ENCODE measurements at places on chromosomes 5 and 9.

DNA sequence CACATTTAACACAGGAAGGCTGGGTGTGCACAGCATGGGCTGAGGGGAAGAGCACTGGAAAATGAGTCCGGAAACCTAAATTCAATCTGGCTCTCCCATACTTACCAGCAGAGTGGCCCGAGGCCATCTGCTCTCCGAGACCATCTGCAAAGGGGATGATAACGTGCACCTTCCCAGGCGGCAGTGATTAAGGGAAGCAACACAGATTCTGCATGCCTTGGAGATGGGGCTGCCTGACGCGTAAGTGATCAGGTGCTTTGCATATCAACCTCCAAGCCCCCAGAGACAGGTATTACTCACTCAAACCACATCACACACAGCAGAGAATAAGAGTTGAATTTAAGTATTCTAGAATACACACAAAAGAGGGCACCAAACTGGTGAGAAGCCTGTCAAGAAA, 9.1 kb downstream of the EPB41L4B start:
- H3K36me3 ChIP-seq, result no peaks in the 10 kb centered on the region
- no peak overlapping the region for H3K27ac ChIP-seq
- DNase-seq, result no peak

DNA sequence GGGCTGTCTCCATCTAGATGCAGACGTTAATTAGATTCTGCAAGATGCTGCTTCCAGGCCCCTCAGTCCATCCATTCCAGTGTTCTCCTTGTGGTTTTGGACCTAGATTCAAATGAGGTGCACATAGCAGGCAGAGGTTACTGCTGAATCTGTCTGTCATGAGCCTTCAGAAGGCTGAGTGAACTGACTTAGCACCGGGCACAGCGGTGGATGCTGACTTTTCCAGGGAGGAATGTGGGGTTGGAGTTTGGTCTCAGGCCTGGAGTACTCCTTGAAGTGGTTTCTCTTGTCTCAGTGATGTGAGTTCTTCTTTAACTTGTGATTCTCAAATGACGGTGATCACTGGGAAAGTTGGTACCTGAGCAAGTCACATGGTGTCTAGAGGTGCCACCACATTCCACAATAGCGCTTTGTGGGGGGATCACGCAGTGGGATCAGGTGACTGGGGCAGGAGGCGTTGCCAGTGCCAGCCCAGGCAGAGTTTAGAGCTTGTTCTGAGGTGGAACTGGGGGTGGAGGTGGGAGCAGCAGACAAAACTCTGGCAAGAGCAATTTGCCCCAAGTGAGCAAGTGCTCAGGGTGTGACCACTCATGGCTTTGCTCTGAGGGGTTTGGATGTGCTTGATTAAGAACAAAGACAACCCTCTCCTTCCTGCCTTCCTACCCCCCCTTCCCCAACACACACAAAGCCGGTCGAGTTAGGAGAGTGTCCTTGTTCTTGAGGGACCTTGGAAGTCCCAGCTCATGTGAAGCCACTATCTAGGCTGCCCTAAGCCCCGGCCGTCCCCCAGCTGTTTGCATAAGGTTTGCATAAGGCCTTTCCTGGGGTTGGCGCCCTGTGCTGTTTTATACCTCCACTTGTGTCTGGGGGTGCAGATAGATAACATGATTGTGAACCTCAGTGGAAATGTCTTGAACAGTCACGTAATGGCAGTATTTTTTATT, 25.1 kb downstream of the JADE2 start:
- peaks cover 3% of the 10 kb centered on the region for H3K4me1 ChIP-seq
- DNase-seq, result no peak
- no peak overlapping the region for H3K27ac ChIP-seq
- H3K36me3 ChIP-seq, result peaks cover 4% of the 10 kb centered on the region
- no peak overlapping the region for H3K4me3 ChIP-seq

DNA sequence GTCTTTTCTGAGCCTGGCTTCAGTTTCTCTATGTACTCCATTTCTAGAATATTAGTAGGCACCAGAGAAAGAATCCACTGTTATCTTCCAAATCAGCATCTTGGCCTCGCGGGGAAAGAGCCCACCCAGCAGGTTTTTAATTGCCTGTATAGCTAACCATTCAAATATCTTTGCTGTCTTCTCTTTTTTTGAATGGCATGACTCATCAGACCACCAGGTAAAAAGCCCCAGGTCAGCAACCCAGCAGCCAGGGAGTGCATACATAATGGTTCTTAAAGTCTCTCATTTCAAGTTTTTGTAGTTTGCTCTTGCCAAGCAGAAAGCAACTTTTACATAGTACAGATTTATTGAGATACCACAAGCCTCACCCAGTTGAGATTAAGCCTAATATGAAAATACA, 50.7 kb downstream of the TMEM167A start:
- no peak for DNase-seq
- H3K36me3 ChIP-seq, result no peaks in the 10 kb centered on the region
- H3K27me3 ChIP-seq, result no peaks in the 10 kb centered on the region
- H3K27ac ChIP-seq, result no peak overlapping the region
- no peaks in the 10 kb centered on the region for H3K4me1 ChIP-seq

GRCh38 chr5:134437340-134437846, 25.7 kb upstream of the CDKN2AIPNL start:
- H3K4me3 ChIP-seq, result no peak overlapping the region
- no peaks in the 10 kb centered on the region for H3K36me3 ChIP-seq
- H3K27ac ChIP-seq, result peak overlapping the region; percentile 46

DNA sequence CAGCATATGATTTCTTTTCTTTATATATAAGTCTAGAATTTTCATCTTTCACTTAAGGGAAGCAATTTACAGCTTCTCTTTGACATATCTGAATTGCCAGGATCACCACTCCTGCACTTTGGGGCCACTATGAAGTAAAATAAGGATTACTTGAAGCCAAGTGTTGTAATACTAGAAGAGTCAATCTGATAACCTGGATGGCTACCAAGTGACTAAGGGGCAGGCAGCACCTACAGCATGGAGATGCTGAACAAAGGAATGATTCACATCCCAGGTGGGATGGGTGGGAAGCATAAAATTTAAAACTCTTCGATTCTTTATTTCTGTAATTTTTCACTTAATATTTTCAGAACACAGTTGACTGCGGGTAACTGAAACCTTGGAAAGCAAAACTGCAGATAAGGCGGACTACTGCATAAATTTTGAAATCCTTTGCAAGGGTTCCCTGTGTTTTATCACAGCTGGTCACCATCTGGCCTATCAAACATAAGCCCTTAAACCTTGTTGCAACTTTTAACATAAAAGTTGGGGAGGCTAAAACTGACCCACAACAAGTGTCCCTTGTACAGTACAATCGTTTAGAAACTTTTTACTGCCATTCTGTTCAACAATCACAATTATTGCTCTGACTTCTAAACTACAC, 31.2 kb downstream of the NR3C1 start:
- H3K36me3 ChIP-seq, result peaks cover 2% of the 10 kb centered on the region
- DNase-seq, result no peak
- H3K4me1 ChIP-seq, result peaks cover 18% of the 10 kb centered on the region
- no peak overlapping the region for H3K4me3 ChIP-seq

GRCh38 chr9:74414325-74414724, 82.8 kb upstream of the RORB start:
- no peak overlapping the region for H3K27ac ChIP-seq
- DNase-seq, result no peak
- no peak overlapping the region for H3K4me3 ChIP-seq

DNA sequence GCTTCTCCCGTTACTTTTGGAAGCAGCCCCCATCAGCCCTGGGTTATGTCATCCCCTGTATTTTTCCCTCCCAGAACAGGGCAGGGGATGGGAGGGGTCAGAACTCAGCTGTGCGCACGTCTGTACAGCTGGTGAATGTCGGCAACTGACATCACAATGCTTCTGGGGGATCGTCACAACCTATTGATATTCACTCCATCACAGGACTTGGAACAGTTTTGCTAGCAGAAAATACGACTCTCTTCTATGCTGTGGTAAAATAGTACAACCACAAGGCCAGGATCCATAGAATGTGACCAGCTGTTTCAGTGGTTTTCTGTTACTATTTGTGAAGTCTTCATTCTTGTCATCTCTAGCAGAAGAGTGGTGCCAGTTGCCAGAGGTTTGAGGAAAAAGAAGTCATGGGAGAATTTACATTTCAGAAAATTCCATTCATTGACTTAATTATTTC, 77.1 kb upstream of the KLF4 start:
- no peak overlapping the region for H3K27ac ChIP-seq
- H3K27me3 ChIP-seq, result no peaks in the 10 kb centered on the region
- H3K4me3 ChIP-seq, result no peak overlapping the region
- no peaks in the 10 kb centered on the region for H3K36me3 ChIP-seq
- DNase-seq, result no peak

GRCh38 chr5:30392897-30393296, 800.6 kb upstream of the CDH6 start:
- no peak for DNase-seq
- no peak overlapping the region for H3K4me3 ChIP-seq
- H3K36me3 ChIP-seq, result no peaks in the 10 kb centered on the region
- no peaks in the 10 kb centered on the region for H3K4me1 ChIP-seq
- H3K27me3 ChIP-seq, result no peaks in the 10 kb centered on the region

GRCh38 chr9:89405826-89406225, 87.5 kb downstream of the SECISBP2 start:
- H3K27ac ChIP-seq, result no peak overlapping the region
- no peaks in the 10 kb centered on the region for H3K36me3 ChIP-seq
- no peak for DNase-seq
- H3K4me3 ChIP-seq, result no peak overlapping the region

- no peak overlapping the region for H3K4me3 ChIP-seq
- no peak overlapping the region for H3K27ac ChIP-seq
- DNase-seq, result no peak
- no peaks in the 10 kb centered on the region for H3K36me3 ChIP-seq
Observed at GRCh38 chr5:20572614-20573013, 584.6 kb upstream of the CDH18 start.

- peaks cover 4% of the 10 kb centered on the region for H3K36me3 ChIP-seq
- H3K27ac ChIP-seq, result no peak overlapping the region
- no peaks in the 10 kb centered on the region for H3K27me3 ChIP-seq
- no peaks in the 10 kb centered on the region for H3K4me1 ChIP-seq
- H3K4me3 ChIP-seq, result no peak overlapping the region
- DNase-seq, result no peak
Observed at GRCh38 chr5:142308358-142308757, 16.5 kb downstream of the SPRY4 start.

DNA sequence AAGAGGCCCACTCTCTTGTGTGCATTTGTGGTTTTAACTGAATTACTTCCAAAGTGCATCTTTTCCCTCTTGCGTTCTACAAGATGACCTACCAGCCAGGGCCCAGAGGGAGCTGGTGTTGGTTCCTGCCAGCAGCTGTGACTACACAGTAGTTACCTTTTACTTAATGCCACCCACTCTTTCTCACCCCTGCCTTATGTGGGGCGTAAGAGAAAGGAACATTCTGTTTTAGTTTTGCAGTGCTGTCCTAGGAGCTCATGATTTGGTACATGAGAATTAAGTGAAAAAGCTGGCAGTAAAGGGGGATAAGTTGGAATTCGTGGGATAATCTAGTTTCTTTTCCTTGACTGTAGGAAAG, 45.4 kb downstream of the RCL1 start:
- H3K27me3 ChIP-seq, result no peaks in the 10 kb centered on the region
- H3K27ac ChIP-seq, result peak overlapping the region; percentile 49
- no peak for DNase-seq
- no peaks in the 10 kb centered on the region for H3K36me3 ChIP-seq

- H3K27me3 ChIP-seq, result no peaks in the 10 kb centered on the region
- H3K4me1 ChIP-seq, result peaks cover 1% of the 10 kb centered on the region
- H3K27ac ChIP-seq, result no peak overlapping the region
- no peak for DNase-seq
Observed at GRCh38 chr9:23426144-23426543, 399.9 kb downstream of the ELAVL2 start.

DNA sequence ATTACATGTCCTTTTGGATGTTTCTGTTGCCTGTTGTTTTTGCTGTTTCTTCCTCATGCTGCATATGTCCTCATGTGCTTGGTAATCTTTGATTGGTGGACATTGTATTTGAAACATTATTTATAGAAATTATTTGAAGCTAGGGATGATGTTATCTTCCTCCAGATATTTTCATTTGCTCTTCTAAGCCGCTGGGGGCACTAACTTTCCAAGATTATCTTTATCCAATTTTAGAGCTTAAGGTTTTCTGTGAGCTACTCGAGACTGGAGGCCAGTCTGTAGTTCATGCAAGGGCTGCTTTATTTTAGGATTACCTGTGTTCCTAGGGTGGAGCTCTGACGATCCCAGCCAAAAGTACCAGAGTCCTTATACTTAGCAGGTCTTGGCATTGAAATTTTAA, 40.9 kb downstream of the STX17 start:
- no peak overlapping the region for H3K27ac ChIP-seq
- no peak for DNase-seq
- no peaks in the 10 kb centered on the region for H3K27me3 ChIP-seq
- no peak overlapping the region for H3K4me3 ChIP-seq
- no peaks in the 10 kb centered on the region for H3K4me1 ChIP-seq
- no peaks in the 10 kb centered on the region for H3K36me3 ChIP-seq

DNA sequence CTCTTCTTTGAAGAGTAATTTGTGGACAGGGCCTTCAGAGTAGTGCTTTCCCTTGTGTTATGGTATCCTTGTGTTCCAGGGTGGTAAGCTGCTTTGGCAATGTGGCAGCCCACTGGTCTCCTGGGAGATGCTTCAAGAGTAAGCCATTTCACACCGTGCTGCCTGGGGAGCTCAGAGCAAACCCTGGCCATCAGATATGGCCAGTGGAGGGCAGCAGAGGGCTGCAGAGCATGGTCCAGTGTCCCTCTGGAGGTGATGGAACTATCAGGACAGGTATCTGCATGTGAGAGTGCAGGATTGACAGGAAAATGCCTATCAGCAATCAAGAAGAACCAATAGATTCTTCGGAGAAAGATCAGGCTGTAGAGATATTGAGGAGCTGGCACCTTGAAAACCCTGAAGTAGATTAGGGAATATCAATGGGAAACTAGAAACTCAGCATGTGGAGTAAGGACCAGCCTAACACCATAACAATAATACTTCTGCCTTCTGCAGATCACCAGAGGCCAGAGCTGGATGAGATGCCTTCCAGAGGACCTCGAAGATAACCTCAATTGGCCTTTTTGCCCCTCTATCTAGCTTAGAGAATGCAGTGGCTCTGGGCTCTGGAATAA, 90.8 kb downstream of the PLPPR1 start:
- H3K4me3 ChIP-seq, result no peak overlapping the region
- H3K4me1 ChIP-seq, result no peaks in the 10 kb centered on the region
- H3K27ac ChIP-seq, result no peak overlapping the region

DNA sequence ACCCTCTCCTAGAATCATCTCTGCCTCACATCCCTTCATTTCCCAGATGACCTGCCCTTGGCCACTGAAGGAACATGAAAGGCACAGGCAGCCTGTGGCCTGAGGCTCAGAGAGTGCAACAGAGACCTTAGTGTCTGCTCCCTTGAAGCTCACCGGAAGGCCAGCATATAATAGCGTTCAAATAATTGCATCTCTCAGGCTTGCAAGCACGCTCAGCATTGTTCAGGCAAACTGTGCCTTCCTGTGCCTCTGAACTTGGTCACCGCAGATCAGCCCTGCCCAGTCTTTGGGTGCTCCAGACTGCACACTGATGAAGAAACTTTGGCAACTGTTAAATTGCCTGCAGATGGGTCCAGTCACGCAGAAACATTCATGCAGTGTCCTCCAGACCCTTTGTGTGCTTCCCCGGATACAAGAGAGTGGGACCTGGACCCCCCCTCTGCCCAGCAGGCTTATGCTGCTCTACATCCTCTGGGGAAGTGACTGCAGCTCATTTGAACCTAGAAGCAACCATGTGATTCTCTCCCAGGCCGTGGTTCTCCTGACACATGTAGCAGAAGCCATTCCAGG, 216.0 kb upstream of the ANKRD55 start:
- H3K27me3 ChIP-seq, result no peaks in the 10 kb centered on the region
- H3K36me3 ChIP-seq, result no peaks in the 10 kb centered on the region
- H3K4me1 ChIP-seq, result no peaks in the 10 kb centered on the region

GRCh38 chr5:50751064-50751657, 84.7 kb downstream of the PARP8 start:
- DNase-seq, result no peak
- H3K27me3 ChIP-seq, result no peaks in the 10 kb centered on the region
- H3K4me3 ChIP-seq, result no peak overlapping the region
- H3K36me3 ChIP-seq, result no peaks in the 10 kb centered on the region
- no peak overlapping the region for H3K27ac ChIP-seq
- no peaks in the 10 kb centered on the region for H3K4me1 ChIP-seq
